SK-MEL-5 (cell line): ENCODE measurements at places on chromosomes 5 and 9.
A peak's percentile ranks its signal among the peaks of the same experiment; 100 is the strongest.

GRCh38 chr5:92923885-92924284 lies 657.1 kb downstream of the NR2F1-AS1 start:
- no peak for DNase-seq

DNA sequence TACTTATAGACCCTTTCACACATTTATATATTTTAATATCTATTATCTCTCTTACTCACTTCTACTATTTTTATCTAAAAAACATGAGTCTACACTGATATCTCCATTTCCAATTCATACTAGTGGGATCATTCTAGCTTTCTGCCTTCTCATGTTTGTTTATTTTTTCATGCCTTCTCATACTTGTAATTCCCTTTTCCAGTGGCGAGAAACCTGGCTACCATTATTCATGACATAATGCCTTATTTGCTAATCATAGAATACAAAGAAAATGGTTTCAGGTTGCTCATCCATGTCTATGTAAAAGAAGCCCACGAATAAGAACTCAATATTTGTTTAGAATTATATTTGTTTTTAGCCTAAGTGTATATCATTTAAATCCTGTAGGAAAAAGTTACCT lies 232.7 kb upstream of the ACTBL2 start:
- no peak for DNase-seq

DNA sequence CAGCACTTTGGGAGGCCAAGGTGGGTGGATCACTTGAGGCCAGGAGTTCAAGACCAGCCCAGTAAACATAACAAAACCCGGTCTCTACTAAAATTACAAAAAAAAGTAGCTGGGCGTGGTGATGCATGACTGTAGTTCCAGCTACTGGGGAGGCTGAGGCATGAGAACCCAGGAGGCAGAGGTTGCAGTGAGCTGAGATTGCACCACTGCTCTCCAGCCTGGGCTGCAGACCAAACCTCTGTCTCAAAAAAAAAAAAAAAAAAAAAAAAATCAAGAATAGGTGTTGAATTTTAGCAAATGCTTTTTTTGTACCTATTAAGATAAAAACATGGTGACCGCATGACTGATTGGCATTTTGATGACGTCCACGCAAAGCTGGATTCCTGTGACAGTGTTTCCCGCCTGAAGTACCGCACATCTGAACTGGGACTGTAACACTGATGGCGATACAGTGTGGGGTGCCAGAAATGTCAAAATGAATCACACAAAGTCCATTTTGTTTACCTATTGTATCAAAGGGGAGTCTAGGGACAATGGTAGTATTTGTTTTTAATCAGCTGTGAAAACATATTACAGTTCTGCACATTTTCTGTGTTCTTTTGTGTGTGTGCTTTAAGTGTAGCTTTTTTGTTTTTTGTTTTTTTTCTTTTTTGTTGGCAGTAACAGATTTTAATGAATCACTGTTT lies 23.2 kb upstream of the TBC1D9B start:
- no peak for DNase-seq

DNA sequence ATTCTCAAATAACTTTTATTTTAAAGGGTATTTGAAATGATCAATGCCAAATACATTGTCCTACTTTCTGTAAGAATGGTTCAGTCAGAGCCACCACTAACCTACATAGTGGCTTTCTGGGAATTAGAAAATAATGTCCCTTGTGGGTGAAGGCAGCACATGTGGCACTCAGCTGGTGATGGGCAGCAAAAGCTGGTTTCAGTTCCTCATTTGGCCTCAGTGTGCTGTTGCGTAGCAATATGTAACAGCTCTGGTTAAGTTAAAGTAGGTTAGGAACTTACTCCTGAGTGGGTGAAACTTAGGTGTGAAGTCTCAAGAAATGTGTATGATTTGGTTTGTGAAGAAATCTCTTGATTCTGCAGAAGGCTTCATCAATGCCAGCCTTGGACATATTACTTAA lies 99.6 kb upstream of the SPEF2 start:
- DNase-seq = no peak

DNA sequence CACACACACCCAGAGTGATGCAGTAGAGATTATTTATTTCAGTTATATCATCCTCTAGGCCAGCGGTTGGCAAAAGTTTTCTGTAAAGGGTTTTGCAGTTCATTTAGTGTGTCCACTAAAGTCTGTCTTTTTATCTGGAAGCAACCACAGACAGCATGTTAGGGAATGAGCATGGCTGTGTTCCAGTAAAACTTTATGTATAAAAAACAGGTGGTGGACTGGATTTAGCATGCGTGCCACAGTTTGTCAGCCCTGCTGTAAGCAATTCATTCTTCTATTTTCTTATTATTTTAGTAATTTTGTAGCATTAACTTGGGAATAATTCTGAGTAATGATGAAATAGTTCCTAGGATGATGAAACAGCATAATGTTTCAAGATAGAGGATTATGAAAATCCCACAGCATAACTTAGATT lies 51.7 kb downstream of the CCNH start:
- DNase-seq = no peak

GRCh38 chr9:103991698-103992097 lies 102.4 kb upstream of the SMC2 start:
- DNase-seq = no peak

GRCh38 chr5:73265641-73266040 lies 92.6 kb downstream of the TMEM174 start:
- no peak for DNase-seq

DNA sequence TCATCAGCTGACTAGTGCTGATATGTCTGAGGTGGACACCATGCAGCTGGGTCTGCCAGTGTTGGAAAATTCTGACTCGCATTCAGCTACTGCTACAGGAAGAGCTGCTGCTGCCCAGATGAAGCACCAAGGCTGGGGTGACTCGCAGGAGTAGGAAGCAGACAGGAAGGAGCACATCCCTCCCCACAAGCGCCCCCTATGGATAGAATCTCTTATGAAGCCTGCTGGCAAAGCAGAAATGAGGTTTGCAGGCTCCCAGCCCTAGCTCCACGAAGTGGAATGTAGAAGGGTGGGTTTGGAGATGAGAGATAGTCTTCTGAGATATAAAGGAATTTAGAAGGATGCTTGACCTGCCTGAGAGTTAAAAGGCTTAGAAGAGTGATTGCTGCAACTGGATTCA lies 443.0 kb downstream of the ACTL7B start:
- DNase-seq = peak; percentile 28

DNA sequence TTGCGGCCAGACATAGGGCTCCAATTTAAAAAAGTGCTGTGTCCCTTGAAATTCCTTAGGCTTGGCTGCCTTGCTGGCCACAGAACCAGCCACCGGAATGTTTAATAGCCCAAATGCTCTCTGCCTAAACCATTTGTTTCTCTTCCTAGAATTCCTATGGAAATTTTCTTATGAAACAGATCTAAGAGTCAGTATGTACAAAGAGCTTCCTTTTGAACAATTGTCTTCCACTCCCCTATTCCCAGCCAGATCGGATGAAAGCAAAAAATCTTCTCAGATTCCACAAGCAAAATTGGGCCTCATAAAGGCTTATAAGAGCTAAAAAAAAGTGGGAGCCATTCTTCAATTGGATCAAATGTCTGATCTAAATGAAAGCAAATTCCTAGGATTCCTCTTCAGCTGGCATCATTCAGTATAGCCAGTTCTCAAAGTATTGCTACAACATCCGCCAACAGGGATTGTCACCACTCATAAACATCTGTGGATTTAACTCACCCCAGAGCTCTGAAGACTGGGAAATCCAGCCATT lies 104.3 kb downstream of the CEMIP2 start:
- no peak for DNase-seq

DNA sequence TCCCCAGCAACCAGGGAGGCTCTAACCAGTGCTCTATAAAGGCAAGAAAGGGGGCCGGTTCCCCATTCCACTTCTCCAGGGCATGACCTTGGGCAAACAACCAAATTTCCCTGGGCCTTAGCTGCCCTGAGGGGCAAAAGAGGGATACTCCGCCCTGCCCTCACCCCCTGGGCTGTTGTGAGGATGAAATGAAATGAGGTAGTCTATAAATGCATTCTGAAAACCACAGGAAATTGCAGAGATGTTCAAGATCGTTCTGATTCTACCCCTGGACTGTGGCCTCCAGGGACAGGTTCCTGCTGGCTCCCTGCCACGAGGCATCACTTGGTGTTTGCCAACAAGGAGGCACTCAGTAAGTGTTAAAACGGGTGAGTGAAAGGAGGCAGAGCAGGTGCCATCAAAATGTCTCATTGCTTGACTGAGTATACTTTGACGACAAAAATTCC lies 5.7 kb downstream of the RAPGEF1 start:
- no peak for DNase-seq

GRCh38 chr5:1193591-1193985 lies 7.8 kb upstream of the SLC6A19 start:
- no peak for DNase-seq

- peak; percentile 99 for DNase-seq
These were observed at the start of gene DAB2 for GRCh38 chr5:39424736-39425637. TSS of gene DAB2 (minus strand) at chr5:39424980. CDS start at chr5:39394320, 30,660 bp downstream.

DNA sequence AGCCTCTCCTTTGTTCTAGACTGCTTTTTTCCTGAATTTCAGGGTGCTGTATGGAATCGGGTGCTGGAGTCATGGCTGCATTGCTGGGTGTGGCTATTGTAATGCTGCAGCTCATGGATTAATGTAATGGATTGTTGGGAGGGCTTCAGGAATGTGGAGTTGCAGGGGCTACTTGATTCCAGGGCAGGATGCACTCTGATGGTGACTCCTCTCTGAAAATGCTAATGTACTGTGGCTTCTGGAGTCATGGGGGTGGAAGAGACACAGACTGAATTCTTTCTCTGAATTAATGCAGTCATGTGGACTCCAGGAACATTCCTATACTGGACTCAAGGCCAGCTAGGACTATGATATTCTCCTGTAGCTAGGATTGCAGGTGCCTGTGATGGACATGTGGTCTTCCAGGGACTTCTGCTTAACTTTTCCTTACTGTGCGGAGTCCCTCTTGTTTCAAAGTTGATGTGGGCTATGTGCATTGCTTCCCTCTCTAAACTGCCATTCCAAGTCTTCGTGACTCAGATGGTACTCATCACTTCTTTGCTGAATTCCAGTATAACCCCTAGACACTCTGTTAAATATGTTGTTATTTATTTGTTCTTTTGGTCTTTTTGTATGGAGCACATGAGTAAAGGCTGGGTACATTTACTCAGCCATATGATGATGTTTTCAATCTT lies 396.2 kb downstream of the KCTD16 start:
- DNase-seq = no peak

GRCh38 chr5:84642795-84643194 lies 258.1 kb upstream of the EDIL3 start:
- no peak for DNase-seq
